ENCODE measurements at places on chromosomes 2 and 18.

- DNase-seq = no peak
Measured at GRCh38 chr2:11488809-11489208, 22.8 kb upstream of the E2F6 start.

GRCh38 chr2:189608795-189609422, 28.3 kb upstream of the SLC40A1 start:
- DNase-seq = no peak

DNA sequence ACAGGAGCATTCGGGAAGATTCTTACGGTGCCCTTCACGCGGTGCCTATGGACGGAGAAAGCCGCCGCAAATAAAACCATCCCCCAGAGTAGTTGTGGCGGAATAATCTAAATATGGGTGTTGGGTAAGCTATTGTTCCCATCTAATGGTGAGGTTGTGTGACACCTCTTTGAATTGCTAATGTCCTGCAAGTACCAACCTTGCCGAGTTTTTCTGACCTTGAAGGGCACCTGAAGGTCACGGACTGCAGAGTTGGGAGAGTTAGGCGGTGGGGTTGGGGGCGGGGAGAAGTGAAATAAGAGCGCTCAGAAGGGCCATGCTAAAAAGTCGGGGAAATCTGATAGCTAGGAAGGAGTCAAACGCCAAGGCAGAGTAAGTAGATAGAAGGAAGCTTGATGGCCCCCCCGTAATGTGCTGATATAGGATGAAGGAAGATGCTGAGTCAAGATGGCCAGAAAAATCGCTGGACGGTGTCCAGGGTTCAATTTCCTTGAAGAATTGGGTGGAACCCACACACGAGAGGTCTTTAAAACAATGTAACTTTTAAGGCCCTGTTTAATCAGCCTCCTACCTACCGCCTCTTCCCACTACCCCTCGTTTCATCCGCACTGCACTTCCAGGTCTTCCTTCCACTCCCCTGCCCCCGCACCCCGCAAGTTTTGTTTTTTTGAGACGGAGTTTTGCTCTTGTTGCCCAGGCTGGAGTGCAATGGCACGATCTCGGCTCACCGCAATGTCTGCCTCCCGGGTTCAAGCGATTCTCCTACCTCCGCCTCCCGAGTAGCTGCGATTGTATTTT, 600 bp downstream of the KATNAL2 start:
- DNase-seq = peak; percentile 39

DNA sequence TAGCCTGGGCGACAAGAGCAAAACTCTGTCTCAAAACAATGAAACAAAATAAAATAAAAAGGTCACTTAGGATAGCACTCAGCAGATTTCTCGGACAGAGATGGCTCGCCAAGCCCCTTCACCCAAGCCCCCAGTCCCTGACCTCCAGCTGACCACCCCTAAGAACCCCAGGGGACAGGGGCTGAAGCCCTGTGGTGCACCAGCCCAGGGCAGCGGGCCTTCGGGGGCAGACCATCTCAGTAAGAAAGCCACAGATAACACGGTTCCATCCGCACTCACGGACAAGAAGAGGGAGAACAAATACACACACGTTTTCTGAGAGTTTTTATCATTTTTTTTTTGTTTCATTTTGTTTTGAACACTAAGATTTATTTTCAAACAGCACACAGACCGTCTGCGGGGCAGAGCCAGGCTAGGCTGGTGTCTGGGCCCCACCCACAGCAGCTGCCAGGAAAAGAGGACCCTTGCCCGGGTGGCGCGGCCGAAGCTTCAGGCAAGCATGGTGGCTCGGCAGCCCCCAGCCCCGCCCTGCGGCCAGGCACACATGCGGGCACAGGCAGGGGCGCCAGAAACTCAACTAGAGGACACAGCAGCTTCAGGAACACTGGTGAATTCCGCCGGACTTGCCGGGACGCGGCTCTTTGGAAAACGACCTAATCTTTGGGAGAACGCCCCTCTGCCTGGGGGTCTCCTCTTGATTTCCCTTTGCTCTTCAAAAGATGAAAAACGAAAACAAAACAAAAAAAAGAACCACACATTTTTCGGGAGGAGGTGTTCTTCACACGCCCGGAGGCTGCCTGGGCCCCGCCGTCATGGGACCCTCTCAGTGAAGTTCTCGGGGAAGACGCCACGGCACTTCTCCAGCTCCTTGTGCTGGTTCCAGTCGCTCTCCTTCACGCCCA, 59.0 kb downstream of the BIN1 start:
- DNase-seq = no peak

DNA sequence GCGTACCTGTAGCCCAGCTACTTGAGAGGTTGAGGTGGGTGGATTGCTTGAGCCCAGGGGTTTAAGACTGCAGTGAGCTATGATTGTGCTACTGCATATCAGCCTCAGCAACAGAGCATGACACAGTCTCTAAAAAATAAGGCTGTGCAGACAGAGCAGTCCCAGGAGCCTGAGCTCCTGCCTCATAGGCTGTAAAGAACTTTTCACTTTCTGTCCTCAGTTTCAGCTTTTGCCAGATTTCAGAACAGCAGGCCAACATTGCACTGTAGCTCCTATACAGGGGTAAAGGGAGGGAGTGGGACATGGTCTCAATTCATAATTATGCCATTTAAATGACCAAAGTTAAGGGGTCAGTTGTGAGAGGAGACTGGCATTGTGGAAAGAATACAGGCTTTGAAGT, 150.6 kb downstream of the GALNT1 start:
- no peak for DNase-seq

DNA sequence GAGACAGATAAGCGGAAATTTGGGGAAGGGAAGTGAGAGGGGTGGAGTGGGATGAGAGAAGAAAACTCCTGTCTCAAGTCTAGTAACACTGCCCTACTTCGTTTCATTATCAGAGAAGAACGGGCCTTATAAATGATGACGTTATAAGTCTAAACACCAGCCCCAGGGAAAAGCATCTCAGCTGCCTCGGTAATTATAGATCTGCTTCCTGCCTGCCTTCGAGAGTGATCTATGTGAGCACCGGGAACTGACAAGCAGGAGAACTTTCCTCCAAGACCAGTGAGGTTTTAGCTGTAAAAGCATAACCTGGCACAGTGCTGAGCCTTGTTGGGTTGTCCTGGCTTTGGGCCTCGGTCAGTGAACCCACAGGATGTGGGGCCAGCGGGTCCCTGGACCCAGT, 227.9 kb upstream of the SIX2 start:
- no peak for DNase-seq

GRCh38 chr18:48475635-48476549, 62.9 kb upstream of the CTIF start:
- peak; percentile 89 for DNase-seq

DNA sequence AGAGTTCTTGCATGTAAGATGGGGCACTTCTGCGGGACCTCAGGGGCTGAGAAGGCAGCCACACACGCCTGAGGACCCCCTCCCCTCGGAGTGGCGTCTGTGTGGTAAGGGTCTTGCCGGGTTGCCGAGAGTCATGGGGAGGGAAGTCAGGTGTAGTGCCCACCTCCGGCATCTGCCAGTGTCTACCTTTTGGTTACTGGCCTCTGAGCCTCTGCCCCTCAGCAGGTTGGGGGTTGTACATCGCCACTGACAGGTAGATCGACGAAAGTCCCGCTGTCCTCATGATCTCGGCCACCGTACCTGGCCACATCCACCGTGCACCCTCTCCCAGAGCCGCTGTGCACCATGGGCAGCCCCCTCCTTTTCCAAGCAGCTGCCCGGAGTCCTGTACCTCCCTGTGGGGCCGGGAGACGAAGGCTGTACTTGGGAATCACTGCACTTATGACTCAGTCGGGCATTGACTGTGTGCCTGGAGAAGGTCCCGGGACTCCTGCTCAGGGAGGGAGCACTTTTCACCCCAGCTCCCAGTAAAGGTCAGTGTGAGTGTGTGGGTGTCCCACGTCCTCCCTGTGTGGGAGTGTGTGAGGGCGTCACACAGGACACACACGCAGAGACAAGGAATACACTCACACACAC, 332.4 kb upstream of the MYT1L start:
- DNase-seq = peak; percentile 8

- peak; percentile 16 for DNase-seq
Measured at GRCh38 chr2:63842149-63843061, 709 bp downstream of the UGP2 start.

DNA sequence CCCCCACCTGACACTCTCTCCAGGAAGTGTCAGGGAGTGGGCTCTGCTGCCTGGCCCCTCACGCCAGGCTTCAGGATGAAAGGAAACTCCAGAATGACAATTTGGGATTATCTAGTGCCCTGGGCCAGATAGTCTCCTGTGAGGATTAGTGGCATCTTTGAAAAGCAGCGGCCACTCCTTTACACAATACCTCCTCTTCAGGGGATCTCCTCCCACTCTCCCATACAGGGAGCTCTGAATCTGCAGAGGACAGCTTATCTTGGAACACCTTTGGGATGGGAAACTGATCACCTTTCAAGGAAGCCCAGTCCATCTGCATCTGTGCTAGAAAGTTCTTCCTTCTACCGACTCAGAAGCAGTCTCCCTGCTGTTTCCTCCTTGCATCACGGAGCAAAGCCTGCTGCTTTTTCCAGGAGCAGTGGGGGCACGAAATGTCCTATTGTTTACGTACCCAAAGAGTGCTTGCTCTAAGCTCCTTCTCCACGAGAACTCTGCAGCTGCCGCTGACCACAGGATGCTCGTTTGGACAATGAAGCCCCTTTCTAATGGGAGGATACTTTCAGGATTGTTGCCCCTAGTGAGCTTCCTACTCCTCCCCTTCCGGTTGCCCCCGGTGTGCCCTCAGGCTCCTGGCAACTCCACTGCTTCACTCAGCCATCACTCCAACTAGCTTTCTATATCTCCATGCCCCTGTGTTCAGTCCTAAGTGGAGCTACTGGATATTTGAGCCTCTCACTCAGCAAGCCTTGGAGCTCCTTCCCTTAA, 31.5 kb downstream of the SIX3 start:
- DNase-seq = no peak

GRCh38 chr2:19109518-19109917, 248.9 kb downstream of the OSR1 start:
- no peak for DNase-seq

GRCh38 chr2:19287324-19287723, 71.1 kb downstream of the OSR1 start:
- DNase-seq = no peak

GRCh38 chr2:96647681-96648080, 5.1 kb downstream of the FER1L5 start:
- no peak for DNase-seq

GRCh38 chr2:41924709-41925408, 123.0 kb upstream of the PKDCC start:
- DNase-seq = no peak

GRCh38 chr2:234680688-234681619, 184.1 kb upstream of the ARL4C start:
- DNase-seq = no peak

- peak; percentile 78 for DNase-seq
Measured at GRCh38 chr2:25341011-25341727, 556 bp downstream of the DNMT3A start.
